ENCODE measurements at places on chromosomes 6 and 20.

DNA sequence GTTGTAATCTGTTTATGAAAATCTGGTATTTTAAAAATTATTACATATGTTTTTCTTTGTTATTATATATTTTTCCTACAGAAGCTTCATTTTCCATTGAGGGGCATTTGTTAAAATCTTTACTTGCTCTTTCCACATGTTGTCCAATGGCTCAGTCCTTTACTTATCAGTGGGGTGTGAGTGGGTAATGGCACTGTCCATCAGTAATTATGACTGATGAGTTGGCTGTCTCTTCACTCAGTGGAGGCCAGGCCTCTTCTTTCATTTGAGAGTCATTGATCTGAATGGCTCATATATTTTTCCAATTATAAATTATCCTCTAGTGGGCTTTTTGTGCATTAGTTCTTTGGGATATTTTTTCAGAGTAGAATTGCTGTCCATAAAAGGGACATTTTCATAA lies 45.7 kb downstream of the FARS2 start:
- DNase-seq, result no peak

GRCh38 chr6:100803264-100804045 lies 77.7 kb downstream of the ASCC3 start:
- DNase-seq, result no peak

GRCh38 chr6:2344319-2344905 lies 99.0 kb upstream of the GMDS start:
- no peak for DNase-seq

- no peak for DNase-seq
Measured at GRCh38 chr6:13186861-13187260, 141.5 kb downstream of the TBC1D7 start.

DNA sequence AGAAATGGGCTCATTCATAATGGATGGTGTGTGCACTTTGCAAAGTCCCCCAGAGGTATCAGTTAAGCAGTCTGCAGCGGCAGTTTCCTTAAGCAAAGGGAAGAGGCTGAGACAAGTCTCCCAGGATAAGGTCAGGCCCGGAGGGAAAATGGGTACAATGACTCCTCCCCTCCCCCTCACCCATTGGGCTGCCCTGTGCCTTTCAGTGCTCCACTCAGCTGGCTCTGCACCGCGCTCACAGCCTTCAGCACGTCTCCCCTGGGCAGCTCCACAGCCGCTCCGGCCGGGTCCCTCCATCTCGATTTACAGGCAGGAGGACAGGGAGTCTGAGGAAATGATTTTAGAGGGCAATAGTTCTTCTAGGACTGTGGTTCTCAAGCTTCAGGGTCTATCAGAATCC lies 264.8 kb downstream of the LRFN2 start:
- DNase-seq, result no peak

DNA sequence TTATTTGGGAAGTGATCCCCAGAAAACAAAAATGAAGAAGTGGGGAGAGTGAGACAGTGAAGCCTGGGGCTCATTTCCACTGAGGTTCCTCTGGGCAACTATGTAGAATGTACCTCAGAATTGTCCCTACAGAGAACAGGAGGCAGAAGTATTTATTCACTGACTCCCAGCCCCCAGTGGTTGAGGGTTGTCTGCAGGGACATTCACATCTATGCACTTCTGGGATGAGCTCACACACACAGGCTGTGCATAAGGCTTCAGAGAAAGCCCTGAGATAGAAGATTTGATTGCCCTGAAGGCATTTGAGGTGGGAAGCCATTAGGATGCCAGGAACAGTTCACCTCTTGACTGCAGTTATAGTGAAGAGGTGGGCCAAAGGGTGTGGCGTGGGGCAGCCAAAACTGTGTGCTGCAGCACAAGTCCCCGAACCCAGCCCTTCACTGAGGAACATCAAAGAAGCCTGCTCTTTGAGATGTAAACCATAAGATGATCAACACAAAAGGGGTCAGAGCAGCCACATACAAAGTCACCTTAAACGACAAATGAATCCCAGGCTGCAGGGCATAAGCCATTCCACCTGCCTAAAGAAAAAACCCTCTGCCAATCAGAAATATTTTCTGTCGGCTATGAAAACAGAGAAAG lies 853.8 kb upstream of the FLRT3 start:
- no peak for DNase-seq

- no peak for DNase-seq
Measured at GRCh38 chr6:32164295-32164694, at the start of gene EGFL8. TSS of gene EGFL8 (plus strand) at chr6:32164595. CDS start at chr6:32166166, 1,571 bp downstream.

GRCh38 chr6:4947716-4948115 lies 56.1 kb downstream of the RPP40 start:
- no peak for DNase-seq

- DNase-seq, result no peak
Measured at GRCh38 chr6:25862199-25862598, 11.8 kb downstream of the SLC17A3 start.

DNA sequence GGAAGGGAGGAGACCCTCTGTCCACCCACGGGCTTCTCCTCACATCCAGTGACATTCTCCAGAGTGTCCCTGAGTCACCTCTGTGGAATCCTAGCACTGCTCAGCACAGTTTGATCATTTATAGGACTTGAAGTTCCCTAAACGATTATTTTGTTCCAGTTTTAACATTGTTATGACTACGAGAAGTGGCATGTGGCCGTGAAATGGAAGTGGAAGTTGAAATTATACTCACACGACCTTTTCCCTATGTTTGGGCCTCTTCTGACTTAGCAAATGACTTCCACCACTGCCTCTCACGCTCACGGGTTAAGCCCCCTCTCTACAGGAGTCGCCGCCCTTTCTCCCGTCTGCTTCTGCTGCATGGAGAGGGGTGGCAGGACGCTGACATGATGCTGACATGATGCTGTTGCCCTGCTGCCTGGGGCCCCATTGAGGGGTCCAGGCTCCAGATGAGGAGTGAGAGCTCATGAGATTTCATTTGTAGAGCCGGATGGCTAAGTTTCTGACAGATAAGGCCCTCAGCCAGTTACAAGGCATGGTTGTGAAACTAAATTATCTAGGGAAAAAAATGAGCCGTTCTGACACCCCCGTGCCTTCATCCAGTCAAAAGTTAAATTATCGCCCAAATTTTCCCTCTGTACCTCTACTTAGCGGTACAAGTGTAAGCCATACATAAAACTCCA lies 153.6 kb upstream of the UST start:
- no peak for DNase-seq

DNA sequence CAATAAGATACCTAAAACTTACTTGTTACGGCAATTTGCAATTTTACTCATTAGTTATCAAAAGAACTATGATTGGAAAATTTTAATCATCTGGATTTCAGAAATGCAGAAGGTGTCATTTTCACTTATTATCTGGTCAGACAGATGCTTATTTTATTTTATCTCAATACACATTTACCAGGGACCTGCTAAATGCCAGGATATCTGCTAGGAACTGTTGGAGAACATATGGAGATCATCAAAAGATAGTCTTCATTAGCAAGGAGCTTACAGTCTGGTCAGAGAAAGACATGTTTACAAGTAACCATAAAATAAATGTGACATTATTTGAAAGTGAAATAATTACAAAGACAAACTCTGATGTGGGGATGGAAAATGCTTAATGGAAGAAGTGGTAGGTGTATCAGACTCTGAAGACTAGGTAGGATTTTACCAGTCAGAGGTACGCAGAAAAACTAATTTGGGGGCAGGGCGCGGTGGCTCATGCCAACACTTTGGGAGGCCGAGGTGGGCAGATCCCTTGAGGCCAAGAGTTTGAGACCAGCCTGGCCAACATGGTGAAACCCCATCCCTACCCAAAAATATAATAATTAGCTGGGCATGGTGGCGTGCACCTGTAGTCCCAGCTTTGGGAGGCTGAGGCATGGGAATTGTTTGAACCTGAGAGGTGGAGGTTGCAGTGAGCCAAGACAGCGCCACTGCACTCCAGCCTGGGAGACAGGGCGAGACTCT lies 137.8 kb downstream of the MYB start:
- no peak for DNase-seq

DNA sequence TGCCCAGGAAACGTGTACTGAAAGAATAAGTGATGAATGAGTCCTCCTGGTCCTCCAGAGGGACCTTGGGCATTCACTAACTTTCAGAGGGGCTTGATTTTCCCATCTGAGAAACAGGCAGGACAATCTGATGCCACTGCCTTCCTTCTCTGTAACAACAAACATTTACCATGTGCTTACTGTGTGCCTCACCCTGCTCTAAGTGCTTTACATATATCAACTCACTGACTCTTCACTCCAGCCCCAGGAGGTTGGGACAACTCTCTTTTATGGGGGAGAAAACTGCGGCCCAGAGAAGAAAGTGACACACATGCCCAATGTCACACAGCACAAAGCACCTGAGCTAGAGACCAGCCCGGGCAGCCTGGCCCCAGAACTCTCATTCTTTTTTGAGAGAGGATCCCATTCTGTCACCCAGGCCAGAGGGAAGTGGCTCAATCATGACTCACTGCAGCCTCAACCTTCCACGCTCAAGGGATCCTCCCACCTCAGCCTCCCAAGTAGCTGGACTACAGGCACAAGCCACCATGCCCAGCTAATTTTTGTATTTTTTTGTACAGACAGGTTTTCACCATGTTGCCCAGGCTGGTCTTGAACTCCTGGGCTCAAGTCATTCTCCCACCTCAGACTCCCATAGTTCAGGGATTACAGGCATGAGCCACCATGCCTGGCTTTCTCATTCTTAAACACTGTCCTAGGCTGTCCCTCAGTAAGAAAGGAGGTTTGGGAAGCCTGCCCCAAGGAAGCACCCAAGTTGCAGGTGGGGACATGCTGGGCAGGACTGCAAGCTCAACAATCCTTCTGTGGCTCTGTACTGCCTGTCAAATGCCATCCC lies 38.0 kb downstream of the NOL4L start:
- DNase-seq, result no peak

GRCh38 chr6:85771455-85771854 lies 128.8 kb upstream of the SYNCRIP start:
- no peak for DNase-seq

GRCh38 chr20:62785393-62785792 lies 10.9 kb upstream of the MRGBP start:
- no peak for DNase-seq

GRCh38 chr20:20666359-20666758 lies 46.1 kb downstream of the RALGAPA2 start:
- no peak for DNase-seq

DNA sequence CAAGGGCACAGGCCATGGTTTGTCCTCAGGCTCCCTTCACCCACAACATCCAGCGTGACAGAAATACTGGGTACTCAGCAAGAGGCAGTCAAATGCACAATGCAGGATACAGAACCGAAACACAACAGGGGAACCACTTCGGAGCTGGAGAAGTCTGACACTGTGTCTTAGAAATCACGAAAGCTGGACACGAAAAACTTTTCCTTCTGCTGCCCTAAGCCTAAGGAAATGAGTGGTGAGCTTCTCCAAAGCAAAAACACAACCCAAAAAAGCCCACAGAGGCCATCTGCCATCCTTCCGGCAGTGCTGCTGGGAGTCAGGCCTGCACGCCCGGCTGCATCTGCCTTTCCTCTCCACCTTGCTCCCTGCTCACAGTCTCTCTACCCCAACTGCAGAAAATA lies 106.3 kb downstream of the SLC23A2 start:
- no peak for DNase-seq

DNA sequence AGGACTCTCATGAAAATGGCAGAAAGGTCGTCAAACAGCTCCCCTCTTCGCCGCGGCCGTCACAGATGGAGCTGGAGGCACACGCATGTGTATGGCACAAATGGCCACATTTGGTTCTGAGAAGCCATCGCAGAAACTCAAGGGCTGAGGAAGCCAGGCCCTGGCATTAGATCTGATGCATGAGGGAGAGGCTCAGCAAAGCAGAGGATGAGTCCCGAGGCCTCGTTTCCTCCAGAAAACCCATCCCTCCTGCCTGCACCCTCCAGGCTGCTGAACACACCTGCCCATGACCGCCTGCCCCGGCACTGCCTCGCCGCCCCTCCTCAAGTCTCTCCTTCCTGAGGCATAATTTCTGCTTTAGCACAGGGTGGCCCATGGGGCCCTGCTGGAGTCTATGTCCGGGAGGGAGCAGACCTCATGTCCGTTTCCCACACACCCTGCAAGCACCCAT lies 240.3 kb downstream of the DLL1 start:
- no peak for DNase-seq
